ENCODE measurements at places on chromosomes 2 and 18. TPM values are rescaled to one million over a fixed set of nuclear protein-coding genes. Genes with fewer than 3 reads are reported as not detected.

Gene PRKAG3
- not detected for polyA plus RNA-seq

Gene ARHGEF4
- polyA plus RNA-seq = 9.6 TPM

Gene AGXT
- polyA plus RNA-seq = not detected

Gene ATOH8
- 12.0 TPM for polyA plus RNA-seq

Gene CTAGE1
- 0.06 TPM for polyA plus RNA-seq

Gene SLC9A4
- not detected for polyA plus RNA-seq

Gene POLE4
- polyA plus RNA-seq = 134 TPM

Gene COL5A2
- 248 TPM for polyA plus RNA-seq

Gene HES6
- polyA plus RNA-seq = 1.3 TPM

Gene C2orf80
- not detected for polyA plus RNA-seq

Gene KIAA2012
- polyA plus RNA-seq = 0.13 TPM

Gene RAB12
- polyA plus RNA-seq = 4.4 TPM

Gene CDH19
- not detected for polyA plus RNA-seq

Gene RGPD4
- polyA plus RNA-seq = 0.04 TPM

Gene TMEM198
- 2.2 TPM for polyA plus RNA-seq

Gene SGPP2
- not detected for polyA plus RNA-seq

Gene VWA3B
- not detected for polyA plus RNA-seq

Gene STPG4
- polyA plus RNA-seq = not detected

Gene NAT8
- polyA plus RNA-seq = not detected

Gene POTEC
- not detected for polyA plus RNA-seq

Gene C2orf81
- 6.0 TPM for polyA plus RNA-seq

Gene CYP27A1
- 3.7 TPM for polyA plus RNA-seq

Gene CFC1
- not detected for polyA plus RNA-seq

Gene TEX44
- not detected for polyA plus RNA-seq

Gene PROM2
- polyA plus RNA-seq = not detected

Gene CCDC121
- polyA plus RNA-seq = 0.87 TPM

Gene CLEC4F
- not detected for polyA plus RNA-seq

Gene MGAT5
- polyA plus RNA-seq = 1.8 TPM

Gene GGCX
- polyA plus RNA-seq = 62.7 TPM

Gene FBLN7
- polyA plus RNA-seq = 1.8 TPM

Gene SPP2
- not detected for polyA plus RNA-seq

Gene E2F6
- 15.3 TPM for polyA plus RNA-seq

Gene SULT1C4
- polyA plus RNA-seq = not detected

Gene LIPG
- polyA plus RNA-seq = 0.11 TPM

Gene BOLL
- not detected for polyA plus RNA-seq

Gene CHRNA1
- 0.27 TPM for polyA plus RNA-seq

Gene TMX3
- 73.0 TPM for polyA plus RNA-seq

Gene SERPINB3
- polyA plus RNA-seq = not detected

Gene CPLX4
- polyA plus RNA-seq = not detected

Gene ARPC2
- 851 TPM for polyA plus RNA-seq

Gene TMEM163
- polyA plus RNA-seq = not detected

Gene ST8SIA5
- not detected for polyA plus RNA-seq

Gene LIMS3
- polyA plus RNA-seq = 7.6 TPM

Gene DGKD
- 3.9 TPM for polyA plus RNA-seq
